ENCODE measurements at places on chromosomes 7 and 10.

GRCh38 chr10:1287487-1287886 lies 231.3 kb downstream of the WDR37 start:
- no peak for DNase-seq

DNA sequence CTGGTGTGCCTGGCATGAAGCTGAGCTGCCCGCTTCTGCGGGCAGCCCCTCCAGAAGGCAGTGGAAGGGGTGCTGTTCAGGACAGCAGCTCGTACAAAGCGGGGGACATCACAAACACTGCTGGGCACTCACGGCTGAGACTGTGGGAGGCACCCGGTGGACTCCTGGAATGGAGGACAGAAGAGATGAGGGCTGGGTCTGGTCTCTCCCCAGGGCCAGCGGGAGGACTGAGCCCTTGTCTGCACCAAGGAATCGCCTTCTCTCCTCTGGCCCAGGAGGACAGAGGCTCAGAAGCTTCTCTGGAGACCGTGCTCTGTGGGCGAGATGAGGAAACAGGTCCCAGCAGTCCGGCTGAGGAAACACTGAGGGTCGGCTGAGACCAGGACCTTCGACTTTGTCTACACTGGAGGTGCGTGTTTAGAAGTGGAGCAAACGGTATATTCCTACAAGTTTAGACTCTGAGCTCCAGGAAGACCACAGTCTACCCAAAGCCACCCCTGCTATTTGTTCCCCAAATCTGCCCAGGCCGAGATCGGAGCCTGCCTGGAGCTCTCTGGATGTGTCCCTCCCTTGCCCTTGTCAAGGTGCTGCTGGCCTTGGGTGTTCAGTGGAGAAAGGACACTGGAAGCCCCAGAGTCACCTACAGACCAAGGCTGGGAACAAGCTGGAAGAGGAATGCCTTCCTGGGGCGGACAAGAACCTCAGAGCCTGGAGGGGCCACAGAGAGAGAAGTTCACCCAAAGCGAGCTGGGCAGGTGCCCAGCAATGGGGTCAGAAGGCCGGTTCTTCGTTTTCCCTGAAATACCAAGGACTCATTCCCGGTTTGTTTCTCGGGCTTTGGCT lies 12.9 kb upstream of the INPP5A start:
- DNase-seq: no peak

GRCh38 chr7:92868683-92869293 lies 32.4 kb upstream of the CDK6 start:
- DNase-seq: no peak

GRCh38 chr7:12970626-12971025 lies 283.2 kb downstream of the ARL4A start:
- DNase-seq: no peak

DNA sequence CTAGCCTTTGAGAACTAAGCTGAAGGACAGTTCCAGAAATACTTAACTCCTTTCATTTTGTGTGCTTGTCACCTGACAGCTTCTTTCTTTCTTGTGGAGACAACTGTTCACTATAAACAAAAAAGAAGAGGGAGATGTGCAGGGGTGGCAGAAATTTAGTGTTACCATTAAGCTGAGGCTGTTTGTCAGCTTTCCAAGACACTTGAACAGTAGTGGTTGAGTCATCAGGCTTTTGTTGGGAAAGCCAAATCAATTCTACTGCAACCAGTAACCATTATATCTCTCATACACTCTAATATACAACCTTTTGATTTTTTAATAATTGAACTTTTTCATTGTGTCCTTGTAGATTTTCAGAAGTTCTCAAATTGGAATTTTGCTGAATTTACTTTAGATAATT lies 75.3 kb downstream of the POLL start:
- DNase-seq: no peak

DNA sequence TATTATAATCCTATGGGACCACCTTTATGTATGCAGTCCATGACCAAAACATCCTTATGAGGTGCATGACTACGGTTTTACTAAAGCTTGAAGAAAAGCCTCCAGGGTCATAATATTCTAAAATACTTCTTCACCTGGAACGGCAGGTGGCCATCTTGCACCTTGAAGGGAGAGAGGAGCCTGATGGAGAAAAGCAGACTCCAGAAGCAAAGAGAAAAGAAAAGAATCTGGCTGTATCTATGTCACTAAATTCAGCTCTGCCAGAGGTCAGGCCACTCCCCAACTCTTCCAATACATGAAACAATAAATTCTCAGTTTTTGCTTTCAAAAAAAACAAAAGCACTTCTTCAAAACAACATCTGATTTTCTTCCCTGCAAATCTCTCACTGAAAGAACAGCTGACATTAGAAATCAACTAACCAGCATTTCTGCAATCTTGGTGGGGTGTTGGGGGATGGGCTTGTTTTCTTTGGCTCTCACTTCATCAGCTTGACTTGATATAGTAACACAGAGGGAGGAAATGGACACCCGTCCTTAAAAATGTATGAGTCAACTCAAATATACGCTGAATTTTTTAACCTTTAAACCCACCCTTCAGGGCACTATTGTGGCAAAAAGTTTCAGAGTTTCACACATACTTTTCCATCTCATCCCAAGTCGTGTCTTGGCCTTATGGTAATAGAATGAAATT lies 21.7 kb downstream of the HIBADH start:
- no peak for DNase-seq

GRCh38 chr7:45626441-45627430 lies 52.6 kb downstream of the ADCY1 start:
- DNase-seq: no peak

DNA sequence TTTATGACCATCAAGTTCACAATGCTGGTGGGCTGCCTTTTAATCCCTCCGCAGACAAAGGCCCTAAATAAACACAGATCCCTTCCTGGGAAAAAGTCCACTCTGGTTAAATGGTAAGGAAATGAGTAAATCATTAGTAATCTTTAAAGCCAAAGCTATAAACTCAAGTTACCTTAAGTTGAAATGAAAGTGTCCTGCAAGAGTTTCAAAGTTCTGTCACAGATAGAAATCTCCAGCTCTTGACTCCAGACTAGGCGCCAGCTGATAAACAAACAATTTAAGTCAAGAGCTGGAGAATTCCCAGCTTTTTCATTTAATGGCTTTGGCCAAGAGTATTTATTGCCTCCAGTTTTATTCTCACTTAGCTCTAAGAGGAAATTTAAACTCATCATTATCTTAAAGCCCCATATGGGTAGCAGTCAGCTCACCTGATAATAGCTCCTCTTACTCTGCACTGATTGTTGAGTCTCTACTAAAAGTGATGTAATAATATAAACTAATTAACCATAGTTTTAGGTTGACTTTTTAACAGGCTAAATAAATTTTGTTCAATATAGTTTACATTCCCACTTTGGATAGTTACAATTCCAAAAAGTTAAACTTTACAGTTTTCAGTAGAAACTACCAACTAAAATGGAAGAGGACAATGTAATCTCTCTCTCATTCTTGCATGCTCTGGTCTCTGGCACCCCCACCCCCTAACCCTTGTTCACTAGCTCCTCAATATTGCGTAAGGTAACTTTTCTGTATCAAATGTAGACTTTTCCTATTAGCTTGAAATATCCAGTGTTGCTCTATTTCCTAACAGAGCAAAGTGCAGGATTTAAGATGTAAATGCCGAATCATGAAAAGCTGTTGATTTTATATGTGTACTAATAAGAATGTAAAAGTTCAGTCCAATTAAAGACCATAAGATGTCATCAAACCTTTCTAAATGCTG lies 56.1 kb downstream of the HIBADH start:
- DNase-seq: no peak

DNA sequence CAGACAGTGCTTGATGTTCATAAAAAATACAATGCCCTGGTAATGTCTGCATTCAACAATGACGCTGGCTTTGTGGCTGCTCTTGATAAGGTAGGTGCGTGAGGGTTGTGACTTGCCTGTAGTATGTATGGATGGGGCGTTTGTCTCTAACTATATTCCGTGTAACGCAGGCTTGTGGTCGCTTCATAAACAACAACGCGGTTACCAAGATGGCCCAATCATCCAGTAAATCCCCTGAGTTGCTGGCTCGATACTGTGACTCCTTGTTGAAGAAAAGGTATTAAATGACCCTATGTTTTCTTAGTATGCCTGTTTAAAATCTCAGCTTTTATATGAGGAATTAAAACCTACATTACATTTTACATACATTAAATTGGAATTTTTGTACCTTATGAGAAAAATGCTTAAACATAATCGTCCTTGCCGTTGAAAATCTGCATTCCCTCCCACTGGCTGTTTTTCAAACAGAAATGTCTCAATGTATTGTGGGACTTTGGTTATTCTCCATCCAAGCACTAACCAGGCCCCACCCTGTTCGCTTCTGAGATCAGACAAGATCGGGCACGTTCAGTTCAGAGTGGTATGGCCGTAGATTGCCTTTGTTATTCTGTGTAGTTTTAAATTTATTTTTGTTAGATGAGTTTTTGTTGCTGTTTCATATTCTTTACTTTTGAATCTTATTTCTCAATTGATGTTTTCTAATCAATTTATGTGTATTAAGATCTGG lies 85.3 kb downstream of the CUL1 start:
- no peak for DNase-seq

- no peak for DNase-seq
Observed at GRCh38 chr10:119031496-119032059, 2.1 kb downstream of the NANOS1 start.

- no peak for DNase-seq
Observed at GRCh38 chr7:114799628-114800028, 122.3 kb upstream of the MDFIC start.

- DNase-seq: no peak
Observed at GRCh38 chr7:110938165-110938564, 152.8 kb upstream of the LRRN3 start.

GRCh38 chr7:131244259-131244852 lies 83.3 kb upstream of the MKLN1 start:
- no peak for DNase-seq

- DNase-seq: no peak
Observed at GRCh38 chr7:33432821-33433220, 303.5 kb downstream of the BBS9 start.

DNA sequence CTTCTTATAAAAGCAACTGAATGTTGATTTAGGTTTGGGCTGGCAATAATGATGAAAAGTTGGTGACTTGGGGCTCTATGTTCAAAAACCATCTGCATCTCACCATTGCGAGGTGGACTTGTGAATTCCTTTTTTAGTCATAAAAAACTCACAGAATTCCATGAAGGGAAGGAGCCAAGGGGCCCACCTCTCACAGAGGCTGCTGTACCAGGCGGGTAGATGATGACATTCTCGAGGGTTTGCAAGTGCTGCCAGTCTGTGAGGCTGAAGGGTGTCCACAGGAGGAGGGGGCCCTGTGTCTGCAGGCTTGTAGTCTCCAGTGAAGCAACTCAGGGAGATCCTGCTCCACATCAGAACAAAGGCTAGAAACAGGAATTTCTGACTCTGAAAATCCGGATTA lies 195.5 kb upstream of the ZNF32 start:
- DNase-seq: no peak

DNA sequence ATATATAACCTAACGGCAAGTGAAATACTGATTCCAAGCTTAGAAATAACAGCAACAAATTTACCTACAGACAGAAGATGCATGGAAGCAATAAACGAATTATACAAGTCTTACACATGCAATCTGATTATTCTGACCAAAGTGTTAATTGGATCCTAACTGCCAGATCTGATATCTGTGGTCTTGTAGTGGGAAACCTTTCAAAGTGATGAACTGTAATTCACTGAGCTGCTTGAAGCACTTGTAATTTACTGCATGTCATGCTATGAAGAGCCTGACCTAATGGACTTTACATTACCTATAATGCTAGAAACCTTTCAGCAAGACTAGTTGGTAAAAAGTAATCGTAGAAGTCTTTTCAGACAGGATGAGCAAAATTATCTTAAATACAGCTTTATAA lies 205.6 kb downstream of the FOXP2 start:
- DNase-seq: no peak

GRCh38 chr7:116952635-116953371 lies 498 bp upstream of the ST7 start:
- DNase-seq: no peak

GRCh38 chr7:92633211-92633906 lies 43.2 kb upstream of the FAM133B start:
- DNase-seq: no peak

DNA sequence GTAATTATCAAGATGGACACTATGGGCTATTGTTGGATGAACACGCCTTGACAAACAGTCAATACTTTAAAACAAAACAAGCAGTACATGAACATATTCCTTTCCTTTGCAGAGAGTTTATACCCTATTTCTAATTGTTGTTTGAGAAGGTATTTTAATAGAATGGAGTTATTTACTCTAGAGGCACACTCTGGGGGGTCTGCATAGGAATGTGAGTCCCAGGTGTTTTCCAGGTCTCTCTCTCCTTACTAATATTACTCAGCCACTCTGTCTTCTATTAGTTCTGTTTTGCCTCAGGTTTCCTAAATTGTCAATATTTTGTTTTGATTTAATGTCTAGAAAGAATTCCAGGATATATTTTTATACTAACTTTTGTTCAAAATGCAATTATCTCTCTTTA lies 1091.4 kb downstream of the CNTNAP2 start:
- DNase-seq: no peak

GRCh38 chr7:33040803-33041516 lies 21.6 kb downstream of the NT5C3A start:
- DNase-seq: no peak

DNA sequence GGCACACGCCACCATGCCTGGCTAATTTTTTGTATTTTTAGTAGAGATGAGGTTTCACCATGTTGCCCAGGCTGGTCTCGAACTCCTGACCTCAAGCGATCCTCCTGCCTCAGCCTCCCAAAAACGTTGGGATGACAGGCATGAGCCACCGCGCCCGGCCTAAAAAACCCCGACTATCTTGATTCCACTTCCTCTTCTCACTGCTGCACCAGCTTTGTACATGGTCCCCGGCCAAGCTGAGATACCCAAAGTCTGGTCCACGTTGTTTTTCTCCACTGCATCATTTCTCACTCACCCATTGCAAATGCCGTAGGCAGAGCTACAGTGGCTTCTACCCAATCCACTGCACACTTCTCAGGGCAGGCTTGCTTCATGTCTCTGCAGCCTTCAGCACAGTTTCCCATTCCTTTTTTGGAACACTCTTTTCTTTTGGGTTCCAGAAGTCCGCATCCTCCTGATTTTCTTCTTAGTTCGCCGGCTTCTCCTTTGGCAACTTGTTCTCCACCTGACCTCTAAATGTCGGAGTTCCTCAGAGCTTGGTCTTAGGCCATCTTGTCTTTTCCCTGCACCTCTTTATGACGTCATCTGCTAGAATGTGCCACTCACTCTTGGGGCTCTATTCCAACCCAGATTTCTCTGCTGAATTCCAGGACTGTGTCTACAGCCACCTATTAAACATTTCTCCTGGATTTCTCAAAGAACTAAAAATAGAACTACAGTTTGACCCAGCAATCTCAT lies 6.0 kb upstream of the GNB2 start:
- no peak for DNase-seq

All from stimulated activated CD4-positive, alpha-beta T cell treated with anti-CD3 and anti-CD28 coated beads, Interleukin-1b, Interleukin-23, amount 100 ng/mL, for 1 hour (primary cell).